Dorsolateral prefrontal cortex (tissue), 122 donors: ENCODE measurements at places on chromosomes 12 and 14.
A peak's percentile ranks its signal among the peaks of the same experiment; 100 is the strongest.

DNA sequence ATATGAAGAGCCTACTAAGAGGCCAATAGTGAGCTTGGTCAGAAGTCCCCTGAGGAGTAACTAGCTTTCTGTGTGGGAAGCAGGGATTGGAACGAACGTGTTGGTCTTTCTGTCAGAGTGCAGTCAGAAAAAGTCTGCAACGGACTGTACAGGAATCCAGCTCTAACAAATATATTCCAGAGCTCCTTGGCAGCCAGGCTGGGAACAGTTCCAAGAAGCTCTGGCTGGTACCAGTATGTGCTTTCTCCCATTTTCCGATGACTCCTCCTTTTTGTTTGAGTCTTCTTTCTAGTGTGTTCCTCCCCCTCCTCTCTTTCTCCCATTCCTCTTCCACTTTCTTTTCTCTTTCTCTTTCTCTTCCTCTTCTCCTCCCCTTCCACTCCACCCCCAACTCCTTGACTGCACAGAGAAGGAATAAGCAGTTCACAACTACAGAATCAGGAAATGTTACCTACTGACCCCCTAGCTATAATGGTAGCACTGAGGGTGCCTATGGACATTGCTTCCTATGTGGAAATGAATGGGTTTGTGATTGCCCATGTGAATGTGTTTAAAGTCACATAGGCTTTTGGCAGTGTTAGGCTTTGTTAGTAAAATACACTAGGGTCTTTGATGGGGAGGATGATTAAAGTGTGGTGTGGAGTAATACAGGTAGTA, 59.9 kb downstream of the TTLL5 start:
- peak; percentile 67 for DNase-seq

- DNase-seq, result no peak
Measured at GRCh38 chr12:121678716-121679300, 9.4 kb upstream of the MORN3 start.

DNA sequence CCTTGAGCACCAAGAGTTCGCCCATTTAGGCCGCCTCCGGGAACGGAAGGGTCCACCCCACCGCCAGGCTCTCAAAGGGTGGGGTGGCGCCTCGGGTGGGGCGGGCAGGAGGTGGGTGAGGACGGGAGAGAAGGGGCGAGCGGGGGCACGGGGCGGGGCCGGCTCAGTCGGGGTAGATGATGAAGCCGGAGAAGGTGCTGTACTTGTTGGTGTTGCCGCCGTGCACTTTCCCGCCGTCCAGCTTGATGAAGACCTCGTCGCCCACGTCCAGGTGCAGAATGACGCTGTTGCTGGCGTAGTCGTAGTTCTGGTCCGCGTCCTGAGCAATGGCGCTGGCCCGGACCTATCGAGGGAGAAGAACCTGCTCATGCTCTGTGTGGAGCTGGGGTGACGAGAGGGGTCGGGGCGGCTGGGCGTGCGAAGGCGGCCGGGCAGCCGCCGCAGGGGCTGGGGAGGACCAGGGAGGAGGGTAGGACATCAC, 4.1 kb downstream of the C1QL4 start:
- no peak for DNase-seq

DNA sequence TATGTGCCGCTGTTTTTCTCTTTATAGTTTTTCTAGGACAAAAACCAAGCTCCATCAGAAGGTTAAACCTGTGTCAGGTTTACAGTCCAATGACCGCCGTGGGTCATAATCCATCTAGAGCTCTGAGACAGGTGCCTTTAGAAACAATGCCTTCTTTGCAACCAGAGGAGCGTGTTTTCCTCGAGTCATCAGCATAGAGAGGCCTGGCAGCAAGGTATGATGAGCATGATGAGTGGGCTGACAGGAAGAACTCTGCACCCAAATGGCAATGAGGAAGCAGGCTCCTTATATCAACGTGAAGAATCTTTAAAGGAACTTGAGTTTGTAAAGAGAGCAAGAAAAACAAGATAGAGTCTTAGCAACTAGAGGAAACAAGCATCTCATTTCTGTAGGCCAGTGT, 60.5 kb upstream of the NUDT4 start:
- no peak for DNase-seq

DNA sequence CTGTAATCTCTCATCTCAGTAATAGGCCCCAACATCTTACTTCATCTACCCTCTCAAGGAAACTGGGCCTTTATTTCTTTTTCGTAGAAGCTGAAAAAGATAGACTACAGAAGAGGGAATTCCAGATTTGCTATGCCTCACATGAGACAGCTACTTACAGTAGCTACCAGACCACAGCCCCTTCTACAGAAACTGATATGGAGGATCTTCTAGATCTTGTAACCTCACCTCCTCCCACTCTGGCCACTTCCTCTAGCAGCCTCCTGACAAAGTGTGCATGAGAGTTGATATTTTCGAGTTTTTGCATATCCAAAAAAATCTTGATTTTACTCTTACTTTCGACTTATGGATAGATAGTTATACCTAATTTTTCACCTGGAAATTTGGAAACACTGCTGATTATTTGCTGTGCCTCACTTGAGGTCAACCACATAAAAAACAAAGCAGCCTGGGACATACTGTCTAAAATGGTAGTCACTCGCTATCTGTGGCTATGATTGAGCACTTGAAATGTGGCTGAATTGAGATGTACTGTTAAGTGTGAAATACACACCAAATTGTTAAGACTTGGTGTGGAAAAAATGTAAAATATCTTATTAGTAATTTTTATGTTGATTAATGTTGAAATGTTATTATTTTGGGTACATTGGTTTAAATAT, 86.3 kb upstream of the NID2 start:
- DNase-seq, result no peak

- DNase-seq, result no peak
Measured at GRCh38 chr12:40734276-40734675, 42.0 kb downstream of the CNTN1 start.

GRCh38 chr12:87870493-87871460, 158.4 kb downstream of the C12orf50 start:
- DNase-seq, result no peak

DNA sequence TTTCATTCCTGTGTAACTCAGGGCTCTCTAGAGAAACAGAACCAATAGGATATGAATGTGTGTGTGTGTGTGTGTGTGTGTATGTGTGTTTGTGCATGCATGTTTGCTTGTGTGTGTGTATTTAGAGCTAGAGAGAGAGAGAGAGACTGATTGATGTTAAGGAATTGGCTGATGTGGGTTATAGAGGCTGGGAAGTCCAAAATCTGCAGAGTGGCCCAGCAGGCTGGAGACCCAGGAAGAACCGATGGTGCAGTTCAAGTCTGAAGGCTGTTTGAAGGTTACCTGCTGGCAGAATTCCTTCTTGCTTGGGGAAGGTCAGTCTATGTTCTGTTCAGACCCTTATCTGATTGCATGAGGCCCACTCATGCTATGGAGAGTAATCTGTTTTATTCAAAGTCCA, 64.7 kb downstream of the ADCK1 start:
- no peak for DNase-seq

DNA sequence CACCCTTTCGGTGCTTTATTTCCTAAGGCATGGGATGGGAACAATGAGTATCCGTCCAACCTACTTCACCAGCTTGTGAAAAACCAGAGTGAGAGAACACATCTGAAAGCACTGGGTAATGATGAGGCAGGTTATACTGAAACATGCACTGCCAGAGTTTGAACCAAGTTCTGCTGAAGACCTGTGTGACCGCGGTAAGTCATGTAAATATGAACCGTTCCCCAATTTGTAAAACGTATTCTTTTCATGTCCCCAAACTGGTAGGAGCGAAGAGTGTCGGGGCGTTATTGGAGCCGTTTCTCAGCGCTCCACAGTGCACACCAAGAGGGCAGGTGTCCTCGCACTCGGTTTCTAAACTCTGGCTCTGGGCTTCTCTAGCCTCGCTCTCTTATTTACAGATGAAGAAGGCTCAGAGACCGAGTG, 788 bp upstream of the NGDN start:
- no peak for DNase-seq

DNA sequence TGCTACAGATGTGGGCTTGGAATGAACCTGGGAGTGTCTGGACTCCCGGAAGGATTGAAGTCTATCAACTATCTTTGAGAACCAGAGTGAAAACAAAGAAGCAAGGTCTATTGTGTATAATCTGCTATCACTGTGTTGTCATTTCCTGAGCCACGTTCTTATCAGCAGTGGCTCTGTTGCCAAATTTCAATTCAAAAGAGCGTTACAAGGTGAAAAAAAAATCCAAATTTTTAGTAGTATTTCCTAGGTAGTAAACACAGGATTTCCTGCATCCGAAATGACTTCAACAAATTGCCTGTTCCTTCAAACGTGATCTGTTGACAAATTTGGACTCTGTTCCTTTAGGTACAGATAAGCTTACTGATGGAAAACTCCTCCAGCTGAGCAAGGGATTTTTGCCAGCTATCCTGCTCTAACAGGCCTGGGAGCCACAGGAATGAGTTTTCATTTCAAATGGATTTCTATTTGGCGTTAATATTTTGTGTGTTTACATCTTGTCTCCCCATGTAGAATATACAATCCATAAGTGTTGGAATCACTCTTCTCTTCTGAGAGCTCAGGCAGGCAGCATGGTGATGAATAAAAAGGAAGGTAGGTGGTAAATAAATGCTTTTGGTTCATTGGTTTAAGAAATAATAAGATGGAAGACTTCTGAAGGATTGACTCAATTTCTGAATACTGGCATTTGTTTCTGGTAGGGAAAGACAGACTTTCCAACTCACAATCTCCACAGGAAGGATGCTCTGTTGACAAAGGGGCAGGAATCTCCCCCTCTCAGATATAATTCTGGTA, 58.5 kb downstream of the GPR135 start:
- no peak for DNase-seq

GRCh38 chr12:104522985-104523722, 66.4 kb downstream of the CHST11 start:
- DNase-seq, result no peak

- DNase-seq, result no peak
Measured at GRCh38 chr12:51593539-51593938, 2.5 kb downstream of the SCN8A start.

DNA sequence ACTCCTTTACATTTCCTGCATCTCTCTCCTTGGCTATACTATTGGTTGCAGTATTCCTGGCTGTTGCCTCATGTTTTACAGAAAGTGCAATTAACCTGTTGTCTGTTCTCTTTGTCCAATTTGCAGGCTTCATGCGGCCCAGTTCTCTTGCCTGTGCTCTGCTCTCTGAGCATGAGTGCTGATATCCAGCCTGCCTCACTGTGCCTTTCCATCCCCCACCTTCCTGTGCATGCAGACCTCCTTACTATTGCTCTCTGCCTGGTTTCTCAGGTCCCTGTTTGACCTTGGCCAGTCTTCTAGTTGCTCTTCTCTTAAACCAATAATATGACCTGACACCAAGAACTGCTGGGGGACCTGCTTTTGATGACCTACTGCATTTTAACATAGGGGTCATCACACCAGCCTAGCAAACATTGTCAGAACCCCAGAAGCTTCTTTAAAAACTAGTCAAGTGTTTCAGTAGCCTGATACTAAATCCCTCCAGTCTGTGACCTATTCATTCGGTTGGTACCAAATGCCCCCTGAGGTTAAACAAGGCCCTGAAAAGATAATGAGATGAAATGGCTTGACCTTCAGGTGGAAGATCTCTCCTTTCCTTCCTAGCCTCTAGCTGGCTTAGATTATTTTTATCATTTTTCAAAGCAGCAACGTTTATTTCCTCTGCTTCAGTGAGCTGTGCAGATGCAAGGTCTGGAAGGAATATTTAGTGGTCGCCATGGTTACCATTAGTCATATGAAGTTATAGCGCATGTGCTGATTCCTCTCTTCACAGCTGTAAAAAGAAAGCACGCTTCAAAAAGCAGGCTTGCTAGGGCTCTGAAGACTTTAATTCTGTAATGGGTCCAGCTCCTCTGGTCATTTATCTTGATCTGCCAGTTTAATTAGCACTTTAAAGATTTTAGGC, 216.5 kb downstream of the PHLDA1 start:
- no peak for DNase-seq

DNA sequence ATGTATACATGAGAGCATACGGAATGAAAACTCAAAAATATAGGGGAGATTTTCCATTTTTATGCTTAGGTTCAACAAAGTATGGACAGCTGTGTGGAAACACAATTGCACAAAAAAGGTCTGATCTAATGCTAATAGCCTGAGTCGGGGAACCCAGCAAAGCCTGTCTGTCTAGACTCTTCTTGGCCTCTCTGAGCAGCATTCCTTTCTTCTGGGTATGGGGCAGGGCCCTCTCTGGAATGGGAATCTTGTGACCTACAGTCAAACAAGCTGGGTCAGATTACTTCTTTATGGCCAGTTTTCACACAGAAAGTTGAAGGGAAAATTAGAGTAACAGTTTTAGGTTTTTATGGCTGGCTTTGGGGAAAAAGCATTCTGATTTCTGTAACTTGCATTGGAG, 534.0 kb upstream of the LMO3 start:
- no peak for DNase-seq

- no peak for DNase-seq
Measured at GRCh38 chr12:65836419-65837197, 12.3 kb downstream of the HMGA2 start.
